Frontal cortex (tissue), 4 donors: ENCODE measurements at places on chromosomes 11 and 22. TPM values are rescaled to one million over a fixed set of nuclear protein-coding genes. Genes with fewer than 3 reads are reported as not detected.

The SYCE3 gene
- not detected for total RNA-seq

The APOL5 gene
- total RNA-seq: not detected

The CRACR2B gene
- 0.82 TPM for total RNA-seq

The KRTAP5-9 gene
- total RNA-seq: not detected

The SNX32 gene
- 6.1 TPM for total RNA-seq

The TSGA10IP gene
- total RNA-seq: not detected

The SSTR3 gene
- 0.41 TPM for total RNA-seq

The OR8G5 gene
- not detected for total RNA-seq

The ACAD8 gene
- 24.5 TPM for total RNA-seq

The PRR33 gene
- total RNA-seq: not detected

The ROBO4 gene
- 1.6 TPM for total RNA-seq

The CD248 gene
- 1.2 TPM for total RNA-seq

The CBLIF gene
- total RNA-seq: not detected

The CABP7 gene
- total RNA-seq: 1.6 TPM

The BAIAP2L2 gene
- under 0.01 TPM for total RNA-seq

The CHADL gene
- 1.6 TPM for total RNA-seq

The SMTNL1 gene
- not detected for total RNA-seq

The KRTAP5-10 gene
- total RNA-seq: not detected

The YAP1 gene
- 11.0 TPM for total RNA-seq

The PICALM gene
- 1,205 TPM for total RNA-seq

The FOLR2 gene
- 5.7 TPM for total RNA-seq

The CABP4 gene
- total RNA-seq: not detected

The UPK3A gene
- not detected for total RNA-seq

The DNAJC4 gene
- total RNA-seq: 9.8 TPM

The IGLL5 gene
- total RNA-seq: not detected
